Stimulated activated CD4-positive, alpha-beta T cell treated with anti-CD3 and anti-CD28 coated beads, Interleukin-1b, Interleukin-23, amount 100 ng/mL, for 4 hours (primary cell): ENCODE measurements at places on chromosomes 1 and 21.
A peak's percentile ranks its signal among the peaks of the same experiment; 100 is the strongest.

- no peak for DNase-seq
Measured at GRCh38 chr1:226098870-226099835, 36.6 kb downstream of the H3-3A start.

DNA sequence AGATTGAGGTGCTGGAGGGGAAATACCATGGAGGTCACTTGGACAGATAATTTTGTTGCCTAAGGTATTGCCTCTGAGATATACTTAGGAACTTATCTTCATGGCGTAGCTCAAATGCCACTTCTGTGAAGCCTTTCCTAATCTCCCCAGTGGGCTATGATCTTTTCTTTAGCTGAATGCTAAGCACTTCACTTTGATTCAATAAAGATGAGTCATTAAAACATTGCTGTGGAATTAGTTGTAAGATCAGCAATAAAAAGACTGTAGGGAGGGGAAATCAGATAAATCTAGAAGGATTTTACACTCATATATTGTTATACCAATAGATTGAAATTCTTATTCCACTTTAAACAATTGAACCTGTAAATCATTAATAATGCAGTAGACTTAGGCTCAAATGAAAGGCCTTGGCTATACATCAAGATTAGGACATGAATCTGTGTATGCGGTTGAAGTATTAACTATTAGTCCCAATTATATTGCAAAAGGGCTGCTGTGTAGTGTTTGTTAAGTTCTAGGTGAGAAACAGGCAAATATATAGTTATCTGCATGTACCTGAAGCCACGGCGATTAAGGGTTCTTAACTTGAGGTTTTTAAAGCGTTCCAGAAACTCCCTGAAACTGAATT lies 19.2 kb upstream of the MAGOH start:
- no peak for DNase-seq

DNA sequence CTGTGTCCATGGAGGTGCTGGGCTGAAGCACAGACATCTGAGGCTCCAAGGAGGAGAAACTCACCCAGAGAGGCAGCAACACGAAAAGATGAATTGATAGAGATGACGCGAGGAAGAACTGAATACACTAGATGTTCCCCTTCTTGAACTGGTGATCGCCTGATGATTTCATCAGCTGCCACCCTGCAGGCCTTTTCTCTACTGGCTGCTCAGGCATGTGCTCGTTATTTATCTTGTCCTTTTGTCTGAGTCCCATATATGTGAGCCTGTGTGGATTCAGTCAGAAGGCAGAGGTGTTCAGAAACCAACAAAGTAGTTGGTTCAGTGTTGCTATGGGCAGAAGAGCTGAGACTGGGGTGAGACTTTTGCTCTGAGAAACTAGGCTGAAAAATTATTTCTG lies 104.2 kb downstream of the SPATA46 start:
- DNase-seq = no peak

DNA sequence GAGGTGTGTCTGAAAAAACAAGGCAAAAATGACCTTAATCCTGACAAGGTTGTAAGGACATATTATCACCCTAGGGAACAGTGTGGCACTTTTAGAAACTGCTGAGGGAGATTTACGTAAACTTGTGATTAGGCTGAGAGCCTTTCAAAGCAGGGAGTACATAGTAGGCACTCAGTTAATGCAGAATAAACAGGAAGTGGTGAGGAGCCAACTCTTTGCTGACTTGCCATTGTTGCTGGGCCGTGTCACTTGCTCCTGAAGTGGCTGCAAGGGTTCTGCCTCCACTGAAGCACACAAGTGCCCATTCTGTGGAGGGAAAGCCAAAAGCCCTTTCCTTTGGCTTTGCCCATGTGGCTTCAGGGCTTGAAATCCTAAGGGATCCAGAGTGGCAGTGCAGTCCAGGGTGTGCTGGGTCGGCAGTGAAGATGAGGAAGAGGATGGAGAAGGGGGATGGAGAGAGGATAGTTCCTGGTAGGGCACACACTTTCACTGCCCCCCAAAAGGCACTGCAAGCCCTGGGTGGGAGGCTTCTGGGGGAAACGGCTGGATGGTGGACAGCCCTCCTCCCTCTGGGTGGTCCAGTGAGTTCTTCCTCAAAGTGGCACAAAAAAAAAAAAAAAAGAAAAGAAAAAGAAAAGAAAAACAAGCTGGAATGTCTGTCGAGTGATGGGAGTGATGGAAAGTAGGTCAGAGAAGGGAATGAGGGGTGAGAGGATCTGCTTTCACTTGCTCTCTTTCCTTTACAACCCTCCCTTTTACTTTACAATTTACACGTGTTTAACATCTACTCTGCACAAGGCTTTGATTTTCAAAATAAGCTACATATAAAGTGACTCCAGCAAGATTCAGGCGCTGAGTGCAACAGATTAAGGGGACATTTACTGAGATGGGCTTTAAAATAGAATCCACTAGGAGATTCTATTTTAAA lies 13.7 kb upstream of the RHEX start:
- DNase-seq = no peak

DNA sequence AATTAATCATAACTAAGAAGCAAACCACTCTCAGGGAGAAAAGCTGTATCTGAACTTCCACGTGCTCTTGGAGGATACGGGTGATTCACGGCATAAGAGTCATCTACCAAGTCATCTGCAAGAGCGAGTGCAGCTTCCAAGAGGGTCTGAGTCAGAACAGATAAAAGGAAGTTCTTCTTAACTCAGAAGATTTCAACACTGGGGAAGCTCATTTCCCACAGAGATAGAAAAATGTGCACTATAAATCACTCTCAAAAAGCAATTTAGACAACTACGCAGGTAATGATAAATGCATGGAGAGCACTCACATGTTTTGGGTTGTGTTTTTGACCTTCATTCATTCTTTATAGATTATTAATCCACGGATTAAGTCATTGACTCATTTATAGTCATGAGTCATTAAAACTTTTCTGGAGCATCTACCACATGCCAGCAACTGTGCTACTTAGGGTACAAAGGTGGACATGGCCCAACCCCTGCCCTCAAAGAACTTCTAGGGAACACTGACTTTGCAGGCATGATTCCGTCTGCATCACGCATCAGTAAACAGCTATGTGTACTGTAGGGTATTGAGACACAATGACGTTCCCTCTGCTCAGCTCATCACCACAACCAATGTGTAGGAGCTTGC lies 20.8 kb downstream of the KCNJ15 start:
- no peak for DNase-seq

DNA sequence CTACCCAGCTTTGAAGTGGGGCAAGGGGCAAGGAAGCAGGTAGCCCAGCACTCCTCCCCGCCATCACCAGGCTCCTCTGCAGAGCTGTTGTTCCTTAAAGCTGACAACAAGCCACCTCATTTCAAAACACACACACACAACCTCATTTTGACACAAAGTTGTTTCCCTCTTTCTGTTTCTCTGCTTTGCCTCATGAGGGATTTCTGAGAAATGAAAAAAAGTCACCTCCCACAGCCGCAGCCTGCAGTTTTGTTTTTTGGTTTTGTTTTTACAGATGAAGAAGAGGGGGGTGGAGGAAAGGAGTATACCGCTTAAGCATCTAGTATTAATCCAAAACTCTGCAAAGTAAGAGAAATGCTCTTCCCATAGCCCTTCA lies 12.1 kb downstream of the MCL1 start:
- DNase-seq = no peak

DNA sequence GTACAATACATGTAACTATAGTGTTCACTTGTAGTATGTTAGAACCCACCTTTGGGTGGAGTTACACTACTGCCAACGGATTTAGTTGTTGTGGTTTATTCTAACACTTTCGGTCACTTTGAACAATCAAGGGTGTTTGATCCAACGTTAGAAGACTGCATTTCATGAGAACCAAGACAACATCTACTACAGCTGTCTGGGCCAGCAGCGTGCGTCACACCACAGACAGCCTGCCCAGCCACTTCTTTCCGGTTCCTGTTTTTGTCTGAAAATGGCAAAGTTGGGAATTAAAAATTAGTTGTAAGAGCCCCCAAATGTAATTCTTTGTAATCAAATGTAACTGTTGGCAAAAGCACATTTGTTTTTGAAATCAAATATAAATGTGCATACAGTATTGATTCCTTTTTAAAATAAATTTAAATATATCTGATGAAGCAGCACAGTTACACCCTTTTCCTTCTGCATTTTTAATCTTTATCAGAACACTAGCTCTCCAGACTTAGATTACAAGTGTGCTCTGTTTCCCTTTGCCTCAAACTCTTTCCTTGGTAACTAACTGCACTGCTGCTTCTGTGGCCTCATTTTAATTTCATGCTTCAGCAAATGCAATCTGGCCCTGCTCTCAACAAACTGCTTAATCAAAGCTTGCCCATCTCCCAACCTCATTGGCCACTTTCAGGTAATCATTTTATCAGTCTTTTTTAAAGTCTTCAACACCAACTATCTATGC lies 86.6 kb upstream of the DPH5 start:
- DNase-seq = peak; percentile 42

DNA sequence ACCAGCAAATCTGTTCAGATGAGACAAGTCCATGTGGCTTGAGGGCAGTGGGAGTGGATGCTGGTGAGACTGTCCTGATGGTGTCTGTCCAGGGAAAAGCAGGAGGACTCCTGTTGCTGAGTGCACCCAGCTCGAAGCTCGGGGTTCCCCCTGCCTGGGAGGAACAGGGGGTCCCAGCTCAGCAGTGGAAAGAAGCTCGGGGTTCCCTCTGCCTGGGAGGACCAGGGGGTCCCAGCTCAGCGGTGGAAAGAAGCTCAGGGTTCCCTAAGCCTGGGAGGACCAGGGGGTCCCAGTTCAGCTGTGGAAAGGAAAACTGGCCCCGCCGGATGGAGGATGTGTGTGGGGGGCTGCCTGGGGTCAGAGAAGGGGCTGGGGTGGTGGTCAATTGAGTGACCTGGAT lies 39.1 kb downstream of the CRYAA start:
- no peak for DNase-seq

DNA sequence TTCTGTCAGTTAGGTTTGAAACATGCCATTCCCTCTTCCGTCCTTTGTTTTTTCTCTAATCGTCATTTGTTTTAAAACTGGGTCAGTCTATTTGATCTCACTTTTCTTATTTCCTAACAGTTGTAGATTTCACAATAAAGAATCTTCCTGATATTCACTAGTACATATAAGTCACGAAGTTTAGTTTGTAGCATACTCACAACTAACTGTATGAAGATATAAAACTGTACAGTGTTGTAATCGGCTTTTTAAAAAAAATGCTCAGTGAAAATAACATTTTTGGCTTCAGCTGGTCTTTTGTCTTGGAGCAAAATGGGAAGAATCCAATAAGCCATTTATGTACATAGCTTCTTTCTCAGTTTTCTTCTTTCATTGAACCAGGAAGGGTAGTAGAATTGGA lies 78.3 kb downstream of the NCAM2 start:
- no peak for DNase-seq

DNA sequence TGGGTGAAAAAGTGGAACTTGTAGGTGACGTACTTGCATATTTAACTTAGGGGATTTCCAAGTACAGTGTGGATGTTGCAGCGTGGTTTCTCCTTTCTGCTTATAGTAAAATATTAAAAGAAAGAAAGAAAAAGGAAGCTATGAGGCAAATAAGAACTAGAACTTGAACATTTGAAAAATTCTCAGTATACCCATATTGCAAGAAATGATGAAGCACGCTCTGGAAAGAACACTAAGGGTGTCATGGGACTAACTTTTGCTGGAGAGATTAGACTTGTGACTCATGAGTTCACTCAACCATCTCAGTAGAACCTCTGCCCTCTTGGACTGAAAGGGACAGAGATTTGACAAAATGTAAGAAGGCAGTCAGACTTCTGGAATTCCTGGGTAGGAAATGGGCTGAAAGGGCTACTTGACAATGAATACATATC lies 704.5 kb upstream of the ADGRL4 start:
- no peak for DNase-seq

DNA sequence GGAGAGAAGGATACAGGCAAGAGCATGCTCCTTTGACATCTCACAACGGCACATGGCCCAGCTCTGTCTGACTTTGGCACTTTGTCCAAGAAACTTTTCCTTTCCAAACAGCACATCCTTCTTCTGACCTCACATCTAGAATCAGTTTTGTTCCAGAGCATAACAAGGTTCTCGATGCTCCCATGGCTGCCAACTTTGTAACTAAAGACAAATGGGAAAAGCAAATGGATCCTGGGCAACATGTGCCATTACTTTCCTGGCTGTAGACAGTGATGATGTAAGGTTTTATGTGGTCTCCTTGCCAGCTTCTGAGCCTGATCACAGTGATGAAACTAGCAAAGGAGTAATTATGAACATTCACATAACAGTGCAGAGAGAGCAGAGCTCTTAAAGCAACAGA lies 171.8 kb upstream of the C1orf87 start:
- no peak for DNase-seq

GRCh38 chr1:206898089-206898914 lies 1.1 kb downstream of the IL24 start:
- DNase-seq = no peak

- no peak for DNase-seq
Measured at GRCh38 chr1:87926921-87927320, 598.2 kb downstream of the LMO4 start.

- no peak for DNase-seq
Measured at GRCh38 chr1:226308166-226308722, 720 bp downstream of the LIN9 start.

DNA sequence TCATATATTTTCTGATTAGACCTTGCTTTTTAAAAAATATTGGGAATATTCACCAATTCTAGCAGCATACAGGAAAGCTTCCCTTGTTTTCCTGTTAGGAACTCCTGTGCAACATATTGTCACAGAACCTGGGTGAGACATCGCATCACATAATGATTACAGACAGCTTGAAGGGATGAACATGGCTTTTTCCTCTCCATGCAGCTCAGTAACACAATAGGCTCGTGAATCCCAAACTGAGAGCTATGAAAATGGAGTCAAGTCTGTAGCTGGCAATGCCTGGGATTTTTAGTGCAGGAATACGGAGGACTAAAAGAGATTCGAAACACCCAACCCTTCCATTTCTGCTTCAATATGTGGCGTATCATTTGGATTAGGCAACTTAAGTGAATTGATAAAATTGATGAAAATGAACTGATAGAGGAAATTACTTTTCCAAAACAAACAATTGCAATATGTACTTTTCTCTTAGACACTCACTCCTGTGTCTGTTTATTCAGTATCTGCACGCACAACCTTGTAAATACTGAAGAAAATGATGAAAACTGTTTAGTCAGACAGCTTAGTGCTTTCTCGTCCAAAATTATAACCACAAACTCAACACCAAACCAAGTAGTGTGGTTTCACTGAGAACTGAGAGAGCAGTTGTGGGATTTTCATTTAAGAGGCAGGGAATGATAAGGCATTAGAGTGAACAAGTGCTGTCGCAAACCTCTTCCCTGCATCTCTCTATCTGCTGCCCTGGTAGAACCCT lies 250.4 kb downstream of the PTBP2 start:
- DNase-seq = no peak

- no peak for DNase-seq
Measured at GRCh38 chr1:157147906-157148700, 9.9 kb upstream of the ETV3 start.

- no peak for DNase-seq
Measured at GRCh38 chr1:58397187-58397820, 149.2 kb downstream of the OMA1 start.

DNA sequence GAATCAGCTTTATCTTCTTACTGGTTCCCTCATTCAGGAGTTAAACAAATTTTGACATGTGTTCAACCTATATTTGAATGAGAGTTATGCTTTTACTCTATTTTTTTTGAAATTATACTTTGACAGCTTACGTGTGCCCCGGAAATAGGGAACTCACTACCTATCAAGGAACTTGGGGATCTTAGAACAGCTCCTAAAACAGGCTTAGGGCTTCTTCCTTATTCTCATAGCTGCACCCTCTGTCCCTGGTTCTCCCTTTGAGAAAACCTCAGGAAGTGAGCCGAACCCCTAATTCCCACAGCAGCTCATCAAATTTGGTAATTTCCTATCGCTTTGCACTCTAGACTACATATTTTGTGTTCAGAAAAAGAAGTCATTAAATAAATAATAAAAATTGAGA lies 81.2 kb upstream of the RUNX3 start:
- DNase-seq = no peak
